SK-N-SH (cell line): ENCODE measurements at places on chromosomes 3 and 15.
A peak's percentile ranks its signal among the peaks of the same experiment; 100 is the strongest.

DNA sequence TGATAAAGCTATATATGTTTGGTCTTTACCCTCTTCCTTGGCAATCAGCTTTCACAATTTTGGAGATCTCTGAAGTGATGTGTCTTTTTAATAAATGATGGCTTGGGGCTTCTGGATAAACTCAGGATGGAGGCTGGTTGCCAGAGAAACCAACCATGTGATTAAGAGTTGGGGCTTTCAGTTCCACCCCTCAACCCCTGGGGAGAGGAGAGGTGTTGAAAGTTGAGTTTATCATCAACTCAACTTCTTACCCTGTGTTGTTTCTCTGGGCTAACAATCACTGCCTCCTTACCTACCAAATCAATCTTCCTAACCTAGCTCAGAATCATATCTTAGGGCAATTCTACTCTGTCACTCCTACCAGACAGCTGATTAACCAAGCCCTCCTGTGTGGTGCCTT lies 735.8 kb downstream of the ZPLD1 start:
- no peak for DNase-seq

- no peak for DNase-seq
Observed at GRCh38 chr3:86914670-86915069, 76.3 kb downstream of the VGLL3 start.

- peak; percentile 71 for DNase-seq
Observed at GRCh38 chr15:56491110-56491722, 26.3 kb upstream of the MNS1 start.

DNA sequence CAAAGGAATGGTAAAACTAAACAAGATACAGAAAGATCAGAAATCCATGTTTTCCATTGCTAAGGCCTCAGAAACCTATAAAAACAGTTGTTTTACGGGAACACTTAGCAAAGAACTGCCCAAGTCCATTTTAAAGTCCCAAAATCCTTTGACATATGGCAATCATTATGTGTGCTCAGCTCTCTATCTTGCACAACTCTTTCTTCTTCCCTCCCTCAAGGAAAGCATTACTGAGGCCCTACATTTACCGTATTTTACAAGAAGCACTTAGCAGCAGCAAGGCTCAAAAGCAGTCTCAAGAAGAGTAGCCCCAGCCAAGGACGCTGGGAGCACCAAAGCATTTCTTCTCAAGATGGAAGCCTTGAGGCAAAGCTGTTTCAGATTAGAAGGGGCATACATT lies 169.6 kb upstream of the LRTM1 start:
- DNase-seq = no peak

GRCh38 chr3:182697345-182697919 lies 95.9 kb upstream of the ATP11B start:
- DNase-seq = no peak

GRCh38 chr3:160368804-160369203 lies 30.2 kb downstream of the IFT80 start:
- no peak for DNase-seq

GRCh38 chr3:130426206-130426605 lies 80.7 kb downstream of the COL6A5 start:
- no peak for DNase-seq

GRCh38 chr3:104598848-104599511 lies 767.7 kb upstream of the ALCAM start:
- DNase-seq = no peak

DNA sequence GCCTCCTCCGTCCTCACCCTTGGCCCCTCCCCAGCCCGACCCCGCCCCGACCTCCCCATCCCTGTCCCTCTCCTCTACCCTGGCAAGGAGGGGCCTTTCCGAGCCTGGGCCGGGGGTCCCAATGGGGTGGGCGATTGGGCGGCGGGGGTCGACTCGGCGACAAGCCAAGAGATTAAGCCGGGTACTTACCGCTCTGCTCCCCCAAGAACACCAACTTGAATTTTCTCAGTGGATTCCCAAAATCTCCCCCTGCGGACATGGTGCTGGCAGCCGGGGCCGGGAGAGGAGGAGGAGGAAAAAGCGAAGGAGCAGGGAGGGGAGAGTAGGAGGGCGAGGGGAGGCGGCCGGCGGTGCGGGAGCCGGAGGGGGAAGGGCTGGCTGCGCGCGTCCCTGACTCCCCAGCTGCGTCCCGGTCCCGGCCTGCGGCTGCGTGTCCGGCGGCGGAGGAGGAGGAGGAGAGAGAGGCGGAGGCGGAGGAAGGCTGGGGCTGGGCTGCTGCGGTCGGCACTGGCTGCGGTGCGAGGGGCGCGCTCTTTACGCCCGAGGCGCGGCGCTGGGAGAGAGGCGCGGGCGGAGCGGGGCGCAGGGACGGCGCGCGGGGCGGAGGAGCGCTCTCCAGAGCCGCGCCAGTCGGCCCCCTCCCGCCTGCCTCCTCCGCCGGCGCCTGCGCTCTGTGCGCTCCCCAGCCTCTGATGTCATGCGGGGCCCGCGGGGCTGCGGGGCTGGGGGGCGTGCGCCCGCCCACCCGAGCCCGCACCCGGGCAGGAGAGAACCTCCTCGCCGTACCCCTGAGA lies at the start of gene RAB6B:
Gene RAB6B (minus strand): TSS at position 675 of the 794 bp plus-strand sequence. CDS start 416 bp downstream, at position 259.
- peak; percentile 96 for DNase-seq

- no peak for DNase-seq
Observed at GRCh38 chr3:146747051-146747450, 141.9 kb upstream of the PLSCR5 start.

GRCh38 chr3:177982034-177982433 lies 554.2 kb upstream of the KCNMB2 start:
- DNase-seq = no peak

- DNase-seq = no peak
Observed at GRCh38 chr3:196962930-196963630, 5.6 kb downstream of the PIGZ start.

DNA sequence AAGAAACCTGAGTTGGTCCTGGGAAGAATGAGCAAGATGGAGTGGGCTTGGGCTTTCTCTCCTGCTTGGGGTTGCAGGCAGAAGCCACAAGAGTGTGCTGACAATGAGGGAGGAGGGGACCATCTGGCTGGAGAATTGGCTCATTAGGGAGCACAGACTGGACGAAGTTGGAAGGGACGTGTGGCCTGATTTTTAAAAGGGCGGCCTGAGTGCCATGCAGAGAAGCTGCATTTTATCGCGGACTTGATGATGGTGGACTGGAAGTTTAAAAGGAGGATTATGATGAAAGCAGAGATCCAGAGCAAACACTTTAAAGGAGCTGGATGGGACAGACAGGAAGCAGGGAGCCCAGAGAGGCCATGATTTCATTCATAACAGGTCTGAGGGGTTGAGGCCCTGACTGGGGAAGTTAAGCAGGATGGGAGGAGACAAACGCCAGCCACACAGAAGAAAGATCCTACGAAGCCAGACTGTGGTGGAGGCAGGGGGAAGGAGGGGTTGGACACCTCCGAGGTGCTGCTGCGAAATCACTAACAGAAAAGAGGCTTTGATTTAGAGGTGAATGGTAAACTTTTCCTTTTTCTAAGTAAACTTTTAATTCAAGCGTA lies 23.6 kb downstream of the TLNRD1 start:
- DNase-seq = no peak

DNA sequence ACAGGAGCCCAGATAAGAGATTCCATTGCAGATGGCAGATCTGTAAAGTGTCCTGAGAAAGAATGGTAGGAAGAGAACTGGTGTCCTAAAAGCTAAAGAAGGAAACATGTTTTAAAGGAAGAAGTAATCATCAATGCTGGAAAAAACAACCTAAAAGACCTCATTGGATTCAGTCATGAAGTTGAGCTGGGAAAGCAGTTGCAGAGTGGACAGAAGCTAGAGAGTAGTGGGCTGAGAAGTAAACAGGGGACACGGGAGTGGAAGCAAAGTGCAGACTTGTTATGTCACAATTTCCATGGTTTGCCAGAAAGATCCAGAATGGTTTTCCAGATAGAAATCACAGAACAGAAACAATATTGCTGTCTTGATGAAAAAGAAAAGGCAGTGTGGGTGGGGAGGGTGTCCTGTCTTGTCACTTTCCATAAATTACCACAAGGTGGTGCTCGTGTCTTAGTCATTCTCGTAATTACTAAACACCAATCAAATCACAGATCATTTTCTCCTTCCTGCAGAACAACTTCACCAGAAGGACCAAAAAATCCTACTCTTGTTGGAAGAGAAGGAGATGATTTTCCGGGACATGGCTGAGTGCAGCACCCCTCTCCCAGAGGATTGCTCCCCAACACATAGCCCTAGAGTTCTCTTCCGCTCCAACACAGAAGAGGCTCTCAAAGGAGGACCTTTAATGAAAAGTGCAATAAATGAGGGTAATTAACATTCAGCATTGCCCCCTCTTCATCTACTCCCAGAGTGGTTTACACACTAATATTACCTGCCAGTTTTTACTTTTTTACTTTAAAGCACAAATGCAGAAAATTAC lies 64.5 kb downstream of the KLHL25 start:
- DNase-seq = peak; percentile 73

- DNase-seq = no peak
Observed at GRCh38 chr3:36488077-36488789, 107.9 kb downstream of the STAC start.

DNA sequence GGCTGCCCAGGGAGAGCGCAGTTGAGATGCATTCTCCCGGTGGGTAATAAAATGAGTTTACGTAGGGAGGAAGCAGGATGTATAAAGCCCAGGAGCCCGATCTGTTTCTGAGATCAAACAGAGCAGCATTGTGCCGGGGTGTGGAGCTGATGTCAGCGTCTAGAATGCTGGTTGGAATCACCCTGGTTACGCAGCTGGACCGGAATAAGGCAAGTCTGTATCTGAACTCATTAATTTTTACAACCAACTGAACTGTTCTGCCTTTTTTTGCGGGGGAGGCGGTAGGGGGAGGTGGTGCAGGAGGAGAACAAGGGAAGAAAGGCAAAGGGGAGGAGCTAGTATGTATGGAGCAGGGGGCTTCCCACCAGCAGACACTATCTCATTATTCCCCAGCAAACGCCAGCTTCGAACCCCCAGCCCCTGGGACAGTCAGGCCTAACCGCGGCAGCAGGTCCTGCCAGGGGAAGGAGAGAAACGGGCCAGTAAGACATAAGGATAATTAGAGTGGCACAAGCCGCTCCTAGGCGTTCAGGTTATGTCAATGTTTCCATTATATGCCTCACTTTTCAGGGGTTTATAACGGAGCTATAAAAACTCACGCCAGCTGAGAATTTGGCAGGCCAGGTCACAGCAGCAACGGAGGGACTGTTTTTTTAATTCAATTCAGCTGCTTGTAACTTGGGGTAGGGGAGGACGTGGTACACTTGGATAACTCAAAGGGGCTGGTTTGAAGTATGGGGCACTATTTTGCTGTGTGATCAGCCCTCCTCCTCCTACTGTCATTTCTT lies 175.3 kb upstream of the HES1 start:
- no peak for DNase-seq

- no peak for DNase-seq
Observed at GRCh38 chr3:142077859-142078500, 71.4 kb downstream of the TFDP2 start.

GRCh38 chr3:156680243-156680914 lies 6.0 kb downstream of the TIPARP start:
- DNase-seq = no peak

- DNase-seq = no peak
Observed at GRCh38 chr3:124461838-124462632, 268.2 kb upstream of the UMPS start.

GRCh38 chr3:104909198-104909597 lies 457.5 kb upstream of the ALCAM start:
- DNase-seq = peak; percentile 20

GRCh38 chr3:29544701-29545363 lies 264.0 kb downstream of the RBMS3 start:
- no peak for DNase-seq

GRCh38 chr15:57924598-57924997 lies 140.9 kb downstream of the ALDH1A2 start:
- DNase-seq = no peak

DNA sequence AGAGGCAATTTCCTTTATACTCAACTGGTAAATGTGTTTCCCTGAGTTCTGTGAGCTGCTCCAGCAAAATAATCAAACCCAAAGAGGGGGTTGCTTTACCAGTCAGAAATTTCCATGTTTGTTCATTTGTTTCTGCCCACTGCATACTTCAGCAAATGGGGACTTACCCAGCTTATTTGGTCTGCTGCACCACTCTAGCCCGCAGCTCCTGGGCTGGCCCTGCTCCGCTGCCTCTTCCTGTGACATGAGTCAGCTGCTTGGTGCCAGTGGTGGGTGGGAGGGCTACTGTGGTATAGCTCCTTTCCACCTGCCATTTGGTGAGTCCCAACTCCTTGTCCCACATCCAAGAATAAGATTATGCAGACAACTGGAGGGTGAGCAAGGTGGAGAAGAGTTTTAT lies 644.2 kb downstream of the MCTP2 start:
- DNase-seq = no peak

DNA sequence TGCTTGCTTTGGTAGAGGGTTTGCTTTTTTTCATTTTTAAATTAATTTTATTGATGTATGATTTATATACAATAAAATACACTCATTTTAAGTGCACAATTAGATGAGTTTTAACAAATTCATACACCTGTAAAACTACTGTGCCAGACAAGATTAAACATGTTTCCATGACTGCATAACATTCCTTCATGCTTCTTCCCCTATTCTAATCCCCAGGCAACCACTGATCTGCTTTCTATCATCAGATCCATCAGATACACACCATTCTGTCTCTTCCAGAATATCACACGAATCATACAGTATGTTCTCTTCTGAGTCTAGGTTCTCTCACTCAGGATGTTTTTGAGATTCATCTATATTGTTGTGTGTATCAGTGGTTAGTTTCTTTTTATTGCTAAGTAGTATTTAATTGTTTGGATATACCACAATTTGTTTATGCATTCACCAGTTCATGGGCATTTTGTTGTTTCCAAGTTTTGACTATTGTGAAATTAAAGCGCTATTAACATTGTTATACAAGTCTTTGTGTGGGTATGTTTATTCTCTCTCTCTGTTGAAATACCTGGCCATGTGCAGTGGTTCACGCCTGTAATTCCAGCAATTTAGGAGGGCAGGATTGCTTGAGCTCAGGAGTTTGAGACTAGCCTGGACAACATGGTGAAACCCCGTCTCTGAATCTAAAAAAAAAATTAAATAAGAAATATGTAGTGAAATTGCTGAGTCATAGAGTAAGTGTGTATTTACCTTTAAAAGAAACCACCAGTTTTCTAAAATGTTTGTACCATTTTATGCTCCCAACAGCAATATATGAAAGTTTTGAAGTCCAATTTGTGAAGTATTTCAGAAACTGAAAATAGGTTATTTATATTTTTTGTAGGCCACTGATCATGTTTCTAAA lies 7.0 kb upstream of the TFG start:
- DNase-seq = no peak

DNA sequence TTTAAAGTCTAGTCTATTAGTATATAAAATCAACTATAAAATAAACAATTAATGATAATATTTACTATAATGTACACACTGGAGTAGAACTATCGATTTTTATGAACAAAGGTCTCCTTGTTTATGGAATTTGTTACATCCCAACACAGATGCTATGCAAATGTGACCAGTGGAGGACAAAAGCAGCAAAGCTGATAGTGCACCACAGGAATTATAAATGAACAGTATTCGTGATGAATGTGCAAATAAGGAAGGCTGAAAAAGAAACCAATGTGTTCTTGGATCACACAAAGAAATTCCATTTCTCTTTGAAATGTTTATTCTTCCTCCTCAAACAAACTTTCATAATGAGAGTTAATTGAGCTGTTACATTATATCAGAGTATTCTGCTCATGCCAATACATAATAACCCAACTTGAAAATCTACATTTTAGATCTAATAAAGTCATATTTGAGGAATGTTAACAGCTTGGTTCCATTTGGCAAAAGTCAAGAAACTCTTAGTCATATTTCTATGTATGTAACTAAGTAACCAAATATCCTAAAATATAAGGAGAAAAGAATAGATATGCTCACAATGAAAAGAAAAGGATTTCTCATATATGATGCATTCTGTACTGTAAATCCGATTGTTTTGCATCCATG lies 79.3 kb downstream of the NEK10 start:
- no peak for DNase-seq
